ENCODE measurements at places on chromosomes 4 and X.

DNA sequence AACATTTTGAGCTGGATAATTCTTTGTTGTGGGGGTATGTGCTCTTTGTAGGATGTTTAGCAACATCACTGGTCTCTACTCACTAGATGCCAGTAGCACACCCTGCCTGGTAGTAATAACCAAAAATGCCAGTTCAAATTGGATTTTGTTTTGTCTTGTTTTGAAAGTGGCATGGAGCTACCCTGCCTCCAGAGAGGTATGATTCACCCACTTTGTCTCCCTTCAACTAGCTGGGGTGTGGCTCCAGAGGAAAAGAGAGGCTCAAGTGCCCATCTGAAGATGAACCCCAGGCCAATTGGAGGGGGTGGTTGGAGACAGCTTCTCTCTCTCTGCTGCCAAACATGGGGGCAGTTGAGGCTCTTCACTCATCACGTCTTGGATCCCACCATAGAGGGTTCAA, 34.5 kb downstream of the NIPAL1 start:
- DNase-seq: no peak

DNA sequence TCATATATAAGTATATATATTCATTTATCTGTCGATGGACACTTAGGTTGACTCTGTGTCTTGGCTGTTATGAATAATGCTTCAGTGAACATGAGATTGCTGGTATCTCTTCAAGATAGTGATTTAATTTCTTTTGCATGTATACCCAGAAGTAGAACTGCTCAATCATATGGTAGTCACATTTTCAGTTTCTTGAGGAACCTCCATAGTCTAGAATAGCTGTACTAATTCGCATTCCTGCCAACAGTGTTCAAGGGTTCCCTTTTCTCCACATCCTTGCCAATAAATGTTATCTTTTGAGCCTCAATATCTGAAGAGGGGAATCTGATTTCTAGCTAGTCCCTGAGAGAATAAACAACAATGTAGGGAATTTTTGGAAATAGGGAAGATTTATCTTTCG, 32.4 kb upstream of the CCNG2 start:
- DNase-seq: no peak

GRCh38 chr4:13641084-13641483, 13.6 kb upstream of the BOD1L1 start:
- no peak for DNase-seq

DNA sequence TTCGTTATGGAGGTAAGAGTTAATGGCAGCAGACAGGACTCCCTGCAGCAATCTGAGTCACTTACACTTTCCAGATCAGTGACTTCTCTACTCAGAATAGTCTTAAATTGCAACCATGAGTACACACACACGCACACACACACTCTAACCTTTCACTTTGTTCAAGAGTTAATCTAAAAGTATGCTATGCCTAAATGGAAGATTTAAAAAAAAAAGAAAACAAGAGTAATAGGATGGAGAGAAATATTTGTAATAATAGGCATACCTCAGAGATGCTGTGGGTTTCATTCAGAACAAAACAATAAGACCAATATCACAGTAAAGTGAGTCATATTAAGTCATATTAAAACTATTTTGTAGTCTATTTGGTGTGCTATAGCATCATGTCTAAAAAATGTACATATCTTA, 969.1 kb upstream of the PCDH10 start:
- DNase-seq: peak; percentile 30

- no peak for DNase-seq
These were observed 31.1 kb downstream of the ZBTB49 start for GRCh38 chr4:4320951-4321714.

DNA sequence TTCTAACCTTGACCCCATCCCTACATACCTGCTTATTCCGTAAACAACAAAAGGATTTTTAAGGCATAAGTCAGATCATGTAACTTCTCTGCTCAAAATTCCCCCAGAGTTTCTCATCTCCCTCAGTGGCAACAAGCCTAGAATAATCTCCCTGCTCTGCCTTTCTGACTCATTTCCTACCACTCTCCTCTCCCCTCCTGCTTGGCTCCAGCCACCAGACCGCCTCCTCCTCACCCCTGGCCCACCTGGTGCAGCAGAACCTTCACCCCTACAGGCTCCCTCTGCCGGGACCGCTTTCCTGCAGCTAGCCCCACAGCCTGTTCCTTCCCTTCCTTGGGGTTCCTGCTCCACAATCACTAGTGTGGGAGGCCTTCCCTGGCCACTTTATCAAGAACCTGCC, 32.1 kb downstream of the TSPAN5 start:
- DNase-seq: peak; percentile 93
